ENCODE measurements at places on chromosomes 1 and 21.

DNA sequence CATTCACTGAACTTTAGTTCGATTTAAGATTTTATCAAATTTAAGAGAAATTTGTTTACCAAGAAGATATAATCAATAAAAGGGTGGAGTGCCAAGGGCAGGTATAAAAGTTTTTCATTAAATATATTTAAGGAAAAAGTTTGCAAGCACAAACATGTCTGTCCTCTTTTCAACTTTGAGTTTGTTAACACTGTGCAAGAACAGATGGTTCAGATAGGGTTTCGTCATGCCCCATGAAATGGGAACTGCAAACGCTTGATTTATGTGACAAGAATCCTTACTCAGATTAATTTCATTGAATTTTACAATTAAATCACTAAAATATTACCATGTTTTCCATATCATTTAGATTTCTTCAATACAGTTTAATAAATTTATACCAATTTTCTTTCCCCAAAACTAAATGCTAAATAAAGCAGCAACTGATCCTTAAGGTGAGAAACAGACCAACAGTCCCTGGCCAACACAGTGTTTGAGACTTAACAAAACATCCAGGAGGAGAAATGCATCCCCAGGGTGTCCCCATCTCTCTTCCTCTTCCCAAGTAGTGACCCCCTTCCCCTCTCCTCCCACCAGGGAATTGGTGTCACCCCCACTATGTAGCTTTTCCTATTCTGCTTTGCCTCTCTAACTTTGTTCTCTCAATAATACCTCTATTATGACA is 292.9 kb downstream of the LTN1 start:
- DNase-seq = no peak

- no peak for DNase-seq
Observed at GRCh38 chr1:1775327-1776226, 2.7 kb downstream of the NADK start.

DNA sequence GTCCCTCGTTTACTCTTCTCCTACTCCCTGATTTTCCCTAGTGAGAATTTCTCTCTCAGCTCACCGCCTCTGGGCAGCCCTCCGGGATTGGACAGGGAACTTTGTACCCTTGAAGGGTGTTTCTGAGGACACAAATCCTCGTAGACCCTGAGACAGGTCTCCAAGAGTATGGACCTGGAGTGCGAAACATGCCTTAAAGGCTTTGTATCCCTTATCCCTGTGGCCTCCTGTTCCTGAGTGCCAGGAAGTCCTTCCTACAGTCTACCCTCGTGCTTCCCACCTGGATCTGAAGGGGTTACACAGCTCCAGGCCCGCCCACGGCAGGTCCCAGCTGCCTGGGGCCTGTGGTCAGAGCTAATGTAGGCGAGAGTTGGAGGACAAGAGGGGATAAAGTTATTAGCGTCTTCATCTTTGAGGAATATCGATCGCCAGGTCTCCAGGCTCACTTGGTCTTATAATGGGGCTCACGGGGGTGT is 7.6 kb upstream of the PEAR1 start:
- DNase-seq = no peak

- no peak for DNase-seq
Observed at GRCh38 chr1:213127074-213127473, 76.0 kb downstream of the RPS6KC1 start.

- no peak for DNase-seq
Observed at GRCh38 chr1:11132563-11133293, 33.1 kb upstream of the EXOSC10 start.

DNA sequence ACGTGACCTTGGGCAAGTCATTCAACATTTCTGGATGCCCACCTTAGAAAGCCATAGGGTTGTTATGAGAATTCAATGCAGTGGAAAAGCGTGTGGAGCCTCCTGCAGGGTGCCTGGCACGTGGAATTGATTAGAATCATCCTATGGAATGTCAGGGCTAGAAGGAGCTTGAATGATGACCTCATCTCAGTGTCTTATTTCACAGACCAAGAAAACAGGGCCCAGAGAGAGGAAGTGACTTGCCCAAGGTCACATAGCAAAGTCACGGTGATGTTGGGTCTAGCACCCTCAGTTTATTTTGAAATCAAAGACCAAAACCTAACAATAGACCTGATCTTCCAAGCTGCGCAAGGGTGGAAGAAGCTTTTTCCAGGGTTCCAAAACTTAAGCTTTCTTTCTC is 6.0 kb downstream of the TRABD2B start:
- DNase-seq = no peak

- DNase-seq = no peak
Observed at GRCh38 chr1:167984886-167985489, 48.1 kb upstream of the MPC2 start.

- no peak for DNase-seq
Observed at GRCh38 chr1:116571215-116571919, 541 bp upstream of the CD58 start.
